ENCODE measurements at places on chromosomes 6 and 20.

- no peak for DNase-seq
These were observed 33.4 kb downstream of the TGM2 start for GRCh38 chr20:38131588-38132121.

GRCh38 chr20:20824924-20825584 is 112.6 kb upstream of the RALGAPA2 start:
- peak; percentile 28 for DNase-seq

- DNase-seq, result no peak
These were observed 57.7 kb downstream of the CLVS2 start for GRCh38 chr6:123053602-123054225.

- DNase-seq, result no peak
These were observed 44.8 kb downstream of the FGD2 start for GRCh38 chr6:37050045-37050853.

DNA sequence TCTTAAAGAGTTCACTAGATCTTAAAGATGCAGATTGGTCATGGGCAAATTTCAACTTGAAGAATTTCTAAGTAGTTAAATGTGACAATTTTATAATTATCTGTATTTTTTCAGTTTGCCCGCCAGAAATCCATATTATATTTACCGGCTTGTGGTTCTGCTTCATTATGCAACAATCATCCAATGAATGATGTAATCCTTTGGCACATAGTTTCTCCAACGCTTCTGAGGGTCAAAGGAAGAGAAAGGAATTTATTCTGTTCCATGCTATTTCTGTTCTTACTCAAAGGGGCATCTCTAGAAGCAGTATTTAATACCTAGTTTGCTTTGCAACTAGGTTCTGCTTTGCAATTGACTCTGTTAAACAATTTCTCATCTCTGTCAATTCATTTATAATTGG is 359.3 kb upstream of the PLCB4 start:
- DNase-seq, result no peak

GRCh38 chr20:3106185-3106584 is 21.7 kb upstream of the AVP start:
- no peak for DNase-seq

DNA sequence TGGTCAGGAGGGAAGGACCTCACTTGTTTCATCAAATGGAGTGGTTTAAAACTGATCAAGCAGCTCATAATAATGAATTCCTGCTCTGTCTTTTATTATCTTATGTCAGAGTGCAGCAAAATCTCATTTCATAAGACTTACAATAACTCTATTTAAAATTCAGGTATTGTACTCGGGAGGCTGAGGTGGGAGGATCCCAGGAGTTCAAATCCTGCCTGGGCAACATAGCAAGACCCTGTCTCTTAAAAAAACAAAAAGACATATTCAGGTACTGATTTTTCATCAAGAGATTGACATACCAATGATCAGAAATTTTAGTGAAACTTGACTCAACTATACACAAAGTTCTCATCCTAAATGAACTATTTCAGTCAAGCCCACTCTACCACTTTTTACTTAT is 5.6 kb upstream of the DYNLRB1 start:
- no peak for DNase-seq

- DNase-seq, result no peak
These were observed 1.1 kb upstream of the SLC4A11 start for GRCh38 chr20:3239867-3240775.

DNA sequence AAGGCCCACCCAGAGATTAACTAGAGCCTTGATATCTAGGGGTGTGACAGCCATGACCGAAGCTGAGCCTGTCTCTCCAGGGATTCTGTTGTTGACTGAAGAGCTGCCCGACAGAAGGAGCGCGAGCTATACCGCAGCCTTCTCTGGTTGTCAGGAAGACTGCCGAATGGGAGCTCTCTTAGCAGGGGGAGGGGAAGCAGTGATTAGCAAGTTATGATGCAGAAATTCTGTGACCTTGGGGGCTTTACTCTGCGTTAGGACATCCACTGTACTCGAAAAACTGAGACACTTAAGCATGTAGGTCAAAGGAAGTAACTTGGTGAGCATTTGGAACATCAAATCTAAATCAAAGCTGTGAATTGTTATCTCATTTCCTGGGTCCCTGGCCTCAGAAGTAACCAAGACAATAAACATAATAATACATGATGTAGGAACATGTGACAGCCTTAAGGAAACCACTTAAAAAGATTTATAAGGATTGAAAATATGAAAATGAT is 84.7 kb downstream of the MAP3K4 start:
- DNase-seq, result no peak

DNA sequence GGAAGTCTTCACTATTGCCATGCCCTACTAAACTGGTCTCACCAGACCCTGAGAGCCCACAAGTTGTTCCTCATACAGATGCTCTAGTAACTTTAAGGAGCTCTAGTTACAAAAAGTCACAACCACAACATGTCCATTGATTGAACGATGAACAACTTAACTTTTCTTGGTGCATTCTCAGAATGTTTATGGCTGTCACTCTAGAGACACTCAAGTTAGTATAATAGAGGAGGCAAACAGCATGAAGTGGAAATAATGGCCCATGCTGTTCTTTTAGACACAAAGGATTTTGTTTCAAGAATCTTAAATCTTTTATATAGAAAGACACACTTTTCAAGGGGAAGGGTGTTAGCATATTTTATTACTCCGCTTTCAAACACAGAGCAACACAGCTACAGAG is 934.4 kb downstream of the HACE1 start:
- DNase-seq, result no peak

- DNase-seq, result no peak
These were observed 10.4 kb downstream of the PLCG1 start for GRCh38 chr20:41147767-41148191.
